NB4 (cell line): ENCODE measurements at places on chromosomes 7 and 10.

GRCh38 chr10:33183655-33184054, 150.8 kb downstream of the NRP1 start:
- no peak for DNase-seq

DNA sequence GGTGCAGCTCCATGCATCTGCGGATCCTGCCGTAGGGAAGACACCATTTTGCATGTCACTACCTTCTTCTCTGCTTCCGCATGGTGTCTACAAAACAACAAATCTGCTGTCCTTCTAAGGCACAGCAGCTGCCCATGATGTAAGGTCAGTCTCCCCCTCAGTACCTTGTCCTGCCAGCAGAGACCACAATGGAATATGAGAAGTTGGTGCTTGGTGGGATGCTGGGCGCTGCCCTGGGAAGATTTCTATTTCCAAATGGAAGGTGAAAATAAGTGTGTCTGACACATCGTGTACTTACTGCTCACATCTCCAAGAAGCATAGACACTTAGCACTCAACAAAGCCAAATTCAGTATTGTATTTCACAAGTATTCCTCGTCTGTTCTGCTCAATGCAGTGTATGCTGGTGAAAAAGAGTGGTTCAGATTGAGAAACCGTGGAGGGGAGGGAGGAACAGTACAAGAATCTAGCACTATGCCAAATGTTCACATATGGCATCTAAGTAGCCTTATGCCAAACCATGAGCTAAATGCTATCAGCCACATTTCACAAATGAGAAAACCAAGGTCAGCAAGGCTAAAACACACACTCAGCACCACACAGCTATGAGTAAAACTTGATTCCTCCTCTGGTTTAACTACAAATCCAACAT, 95.0 kb downstream of the GRB10 start:
- DNase-seq = no peak

DNA sequence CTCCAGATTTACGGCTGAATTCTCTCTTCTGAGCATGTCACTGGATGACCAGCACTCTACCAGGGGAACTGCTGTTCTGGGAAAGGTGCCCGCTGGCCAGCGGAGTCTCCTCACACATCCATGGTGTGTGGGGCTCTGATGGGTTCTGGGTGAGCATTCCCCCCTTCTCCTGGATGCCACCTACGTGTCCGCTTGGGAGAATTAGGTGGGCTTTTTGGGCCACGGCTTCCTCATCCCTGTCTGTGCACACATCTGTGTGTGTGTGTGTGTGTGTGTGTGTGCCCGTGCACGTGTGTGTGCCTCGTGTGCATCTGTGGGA, 163.0 kb downstream of the DNAJB6 start:
- DNase-seq = no peak

DNA sequence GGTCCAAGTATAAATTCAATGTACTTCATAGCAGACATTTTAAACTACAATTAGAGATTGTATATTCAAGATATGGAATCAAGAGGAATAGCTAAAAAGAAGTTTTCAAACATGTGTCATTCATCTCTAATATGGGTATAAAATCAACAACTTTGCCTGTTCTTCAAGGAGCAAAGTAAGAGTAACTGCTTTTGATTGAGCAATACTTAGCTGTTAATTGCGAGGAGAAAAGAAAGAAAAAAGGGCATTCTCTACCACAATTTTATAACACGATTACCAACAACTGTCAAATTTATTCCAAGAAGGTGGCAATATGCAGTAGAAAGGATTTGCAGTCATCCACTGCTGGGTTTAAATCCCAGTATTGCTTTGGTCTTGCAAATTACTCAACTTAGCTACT, 146.3 kb upstream of the PTN start:
- no peak for DNase-seq

DNA sequence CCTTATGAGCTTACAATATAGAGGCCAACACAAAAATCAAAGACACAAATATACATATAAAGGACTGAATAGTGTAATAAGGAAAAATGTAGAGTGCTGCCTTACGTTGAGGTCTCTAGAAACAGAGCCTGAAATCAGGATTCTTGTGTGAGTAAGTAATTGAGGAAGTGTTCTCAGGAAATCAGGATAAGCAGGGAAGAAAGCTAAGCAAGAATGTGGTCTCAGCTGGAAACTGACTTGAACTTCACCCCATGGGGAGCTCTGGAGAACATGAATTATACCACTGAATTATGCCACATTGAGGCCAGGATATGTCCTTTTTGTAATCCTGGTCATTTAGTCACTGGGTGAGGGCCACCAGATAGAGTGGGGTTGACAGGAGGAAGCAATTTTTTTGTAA, 191.9 kb downstream of the ETV1 start:
- DNase-seq = no peak

GRCh38 chr10:64033711-64034110, 512.5 kb downstream of the REEP3 start:
- DNase-seq = no peak

GRCh38 chr7:109950821-109951564, 1139.9 kb upstream of the LRRN3 start:
- DNase-seq = no peak

- DNase-seq = no peak
Observed at GRCh38 chr10:112809736-112810135, 140.3 kb upstream of the TCF7L2 start.

GRCh38 chr10:93452143-93452542, 30.0 kb downstream of the MYOF start:
- no peak for DNase-seq

GRCh38 chr7:104962781-104963180, 51.2 kb upstream of the KMT2E start:
- no peak for DNase-seq

DNA sequence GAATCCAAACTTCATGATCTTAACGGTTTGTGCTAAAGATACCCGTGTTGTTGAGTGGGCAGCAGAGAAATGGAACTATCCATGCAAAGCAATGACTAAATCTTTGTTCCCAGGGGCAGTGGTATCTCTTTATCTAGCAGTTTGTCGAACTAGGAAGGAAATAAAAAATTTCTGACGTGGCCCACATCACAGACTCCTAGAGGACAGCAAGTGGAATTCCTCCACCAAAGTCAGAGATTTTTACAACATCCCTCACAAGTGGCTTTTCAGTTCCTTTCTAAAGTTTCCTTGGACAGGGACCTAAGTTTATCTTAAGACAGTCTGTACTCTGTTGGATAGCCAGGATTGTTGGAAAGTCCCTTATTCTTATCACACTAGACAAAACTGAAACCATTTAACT, 136.0 kb downstream of the RAPGEF5 start:
- DNase-seq = no peak

DNA sequence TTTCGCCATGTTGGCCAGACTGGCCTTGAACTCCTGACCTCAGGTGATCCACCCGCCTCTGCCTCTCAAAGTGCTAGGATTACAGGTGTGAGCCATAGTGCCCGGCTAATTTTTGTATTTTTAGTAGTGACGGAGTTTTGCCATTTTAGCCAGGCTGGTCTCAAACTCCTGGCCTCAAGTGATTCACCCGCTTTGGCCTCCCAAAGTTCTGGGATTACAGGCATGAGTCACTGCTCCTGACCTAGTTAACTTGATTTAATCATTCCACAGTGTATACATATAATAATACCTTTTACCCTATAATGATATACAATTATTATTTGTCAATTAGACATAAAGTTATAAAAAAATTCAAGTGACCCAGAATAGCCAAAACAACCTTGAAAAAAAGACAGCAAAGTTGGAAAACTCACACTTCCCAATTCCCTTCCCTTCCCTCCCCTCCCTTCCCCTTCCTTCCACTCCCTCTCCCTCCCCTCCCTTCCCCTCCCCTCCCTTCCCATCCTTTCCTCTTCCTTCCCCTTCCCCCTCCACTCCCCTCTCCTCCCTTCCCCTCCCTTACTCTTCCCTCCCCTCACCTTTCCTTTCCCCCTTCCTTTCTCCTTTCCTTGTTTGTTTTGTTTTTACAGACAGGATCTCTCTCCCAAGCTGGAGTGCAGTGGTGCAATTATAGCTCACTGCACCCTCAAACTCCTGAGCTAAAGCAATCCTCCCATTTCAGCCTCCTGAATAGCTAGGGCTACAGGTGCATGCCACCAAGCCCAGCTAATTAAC, 14.8 kb upstream of the ZMIZ2 start:
- DNase-seq = no peak

GRCh38 chr10:16470747-16471146, 33.9 kb downstream of the PTER start:
- DNase-seq = no peak

DNA sequence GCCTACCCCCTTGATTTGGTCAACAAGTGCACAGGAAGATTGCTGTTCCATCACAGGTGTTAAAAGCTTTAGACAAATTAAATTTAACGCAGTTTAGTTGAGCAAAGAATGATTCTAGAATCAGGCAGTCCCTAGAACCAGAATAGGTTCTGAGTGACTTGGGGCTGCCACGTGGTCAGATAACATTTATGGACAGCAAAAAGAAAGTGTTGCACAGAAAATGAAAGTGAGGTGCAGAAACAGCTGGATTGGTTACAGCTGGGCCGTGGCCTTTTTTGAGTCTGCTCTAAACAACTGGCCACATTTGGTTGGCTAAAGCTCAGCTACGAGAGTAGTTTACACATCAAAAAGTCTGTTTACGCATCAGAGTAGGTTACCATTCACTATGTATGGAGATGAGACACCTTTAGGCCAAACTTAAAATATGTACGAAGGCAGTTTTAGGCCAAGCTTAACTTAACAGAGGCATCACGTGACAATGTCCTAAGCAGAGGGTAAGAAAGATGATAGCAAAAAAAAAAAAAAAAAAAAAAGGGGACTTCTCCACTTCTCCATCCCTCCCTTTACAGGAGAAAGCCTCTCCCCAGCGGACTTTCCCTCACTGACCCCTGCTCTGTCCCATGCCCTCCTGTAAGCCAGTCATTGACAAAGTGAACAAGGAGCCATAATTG, 133.2 kb upstream of the PRR15 start:
- no peak for DNase-seq

DNA sequence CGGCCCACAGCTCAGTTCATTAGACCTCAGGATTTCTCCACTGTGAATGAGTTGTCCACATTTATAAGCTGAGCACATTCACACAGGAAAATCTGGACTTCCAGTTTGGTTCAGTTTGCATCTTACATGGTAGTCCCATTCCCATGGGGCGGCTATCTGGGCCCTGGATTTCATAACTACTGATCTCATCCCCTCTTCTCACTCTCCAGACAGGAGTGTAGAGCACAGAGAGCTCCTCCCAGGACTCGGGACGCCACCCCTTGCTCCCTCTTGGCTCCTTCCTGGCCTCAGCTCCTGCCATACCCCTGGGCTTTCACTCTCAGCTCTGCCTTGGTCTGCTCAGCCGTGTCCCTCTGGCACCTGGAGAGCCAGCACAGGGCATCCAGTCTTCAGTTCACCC, 117.6 kb upstream of the TCERG1L start:
- DNase-seq = no peak

- no peak for DNase-seq
Observed at GRCh38 chr10:37774351-37774750, 83.1 kb downstream of the ZNF248 start.

DNA sequence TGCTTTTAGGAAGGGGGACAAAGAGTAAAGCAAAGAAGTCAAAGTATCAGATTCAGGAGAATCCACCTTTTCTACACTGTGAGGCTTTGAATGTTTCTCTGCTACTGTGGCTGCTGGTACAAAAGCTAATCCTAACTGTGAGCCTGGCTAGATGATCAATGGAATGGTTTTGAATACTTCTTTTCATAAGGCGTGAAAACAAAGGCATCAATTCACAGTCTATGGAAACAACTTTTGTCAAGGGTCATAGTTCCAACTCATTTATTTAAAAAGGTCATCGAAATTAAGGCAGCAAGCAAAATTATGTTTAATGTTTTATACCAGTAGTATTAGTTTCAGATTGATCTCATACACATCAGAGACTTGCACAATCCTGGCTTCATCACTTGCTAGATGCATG, 118.1 kb downstream of the CTTNBP2 start:
- DNase-seq = no peak

GRCh38 chr7:155309021-155309338, 11.3 kb downstream of the INSIG1 start:
- DNase-seq = no peak

DNA sequence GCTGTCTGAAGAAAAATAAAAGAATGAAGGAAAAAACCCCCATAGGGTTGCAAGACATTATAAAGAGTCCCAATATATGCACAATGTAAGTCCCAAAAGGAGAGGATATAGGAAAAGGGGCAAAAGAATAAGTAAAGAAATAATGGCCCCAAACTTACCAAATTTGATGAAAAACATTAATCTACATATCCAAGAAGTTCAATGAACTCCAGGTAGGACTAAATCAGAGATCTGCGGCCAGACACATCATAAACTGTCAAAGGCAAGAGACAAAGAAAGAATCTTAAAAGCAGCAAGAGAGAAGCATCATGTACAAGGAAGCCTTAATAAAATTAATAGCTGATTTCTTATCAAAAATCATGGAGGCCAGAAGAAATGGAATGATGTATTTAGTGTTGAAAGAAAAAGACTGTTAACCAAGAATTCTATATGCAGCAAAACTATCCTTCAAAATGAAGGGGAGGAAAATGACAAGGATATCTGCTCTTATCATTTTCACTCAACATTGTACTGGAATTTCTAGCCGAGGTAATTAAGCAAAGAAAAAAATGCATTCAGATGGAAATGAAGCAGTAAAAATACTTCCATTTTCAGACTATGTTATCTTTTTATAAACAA, 95.7 kb upstream of the GLI3 start:
- DNase-seq = no peak

- DNase-seq = no peak
Observed at GRCh38 chr7:92608380-92609322, 18.5 kb upstream of the FAM133B start.

GRCh38 chr10:31350891-31351290, 31.9 kb downstream of the ZEB1 start:
- no peak for DNase-seq

- no peak for DNase-seq
Observed at GRCh38 chr10:97053276-97053675, 132.5 kb downstream of the SLIT1 start.

DNA sequence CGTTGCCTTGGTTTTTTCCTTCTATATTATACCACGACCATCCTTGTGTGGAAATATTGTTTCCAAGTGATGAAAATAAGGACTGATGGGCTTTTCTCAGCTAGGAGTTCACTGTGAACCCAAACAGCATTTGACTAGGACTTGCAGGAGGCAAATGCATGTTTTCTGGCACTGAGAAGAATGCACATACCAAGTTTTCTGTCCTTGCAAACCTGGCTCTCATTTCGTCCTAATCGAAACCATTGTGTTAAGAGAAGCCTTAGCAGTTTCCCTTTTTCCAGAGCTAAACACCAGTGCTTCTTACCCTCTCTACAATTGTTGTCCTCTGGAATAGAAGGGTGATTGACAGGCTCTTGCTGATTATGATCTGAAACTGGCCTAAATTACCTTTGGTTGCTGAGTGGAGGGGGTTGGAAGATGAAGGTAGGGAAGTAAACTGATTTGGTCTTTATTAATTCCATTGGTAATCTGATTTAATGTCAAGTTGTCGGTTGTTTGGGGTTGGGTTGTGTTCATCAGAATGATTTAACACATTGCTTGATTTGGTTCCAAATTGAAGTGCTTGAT, 33.1 kb upstream of the ELMO1 start:
- DNase-seq = no peak

DNA sequence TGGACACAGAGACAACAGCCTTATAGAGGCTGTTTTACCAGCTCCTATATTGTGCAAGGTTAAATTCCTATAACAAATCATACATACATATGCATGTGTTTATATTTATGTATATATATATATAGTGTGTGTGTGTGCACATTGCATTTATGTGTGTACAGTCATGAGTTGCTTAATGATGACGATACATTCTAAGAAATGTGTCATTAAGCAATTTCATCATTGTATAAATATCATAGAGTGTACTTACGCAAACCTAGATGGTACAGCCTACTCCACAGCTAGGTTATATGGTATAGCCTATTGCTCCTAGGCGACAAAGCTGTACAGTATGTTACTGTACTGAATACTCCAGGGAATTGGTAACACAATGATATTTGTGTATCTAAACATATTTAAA, 30.1 kb upstream of the TNKS2 start:
- DNase-seq = no peak
